ENCODE measurements at places on chromosomes 6 and 20.

DNA sequence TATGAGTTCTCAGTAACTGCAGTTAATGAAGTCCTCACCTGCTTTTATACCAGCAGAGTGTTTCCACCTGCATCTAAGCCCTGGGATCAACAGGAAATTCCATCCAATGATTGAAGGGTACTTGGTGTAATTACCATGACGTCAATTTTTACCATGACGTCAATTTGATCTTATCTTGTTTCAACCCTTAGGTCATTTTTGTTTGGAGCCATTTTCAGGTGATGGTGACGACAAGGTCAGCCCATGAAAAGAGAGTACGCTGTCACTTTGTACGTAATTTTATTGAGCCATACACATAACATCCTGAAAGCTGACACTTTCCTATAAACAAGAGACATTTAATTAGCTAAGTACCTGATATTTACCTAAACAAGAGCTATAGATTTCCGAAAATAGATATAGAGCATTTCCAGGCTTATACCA is at the start of gene CGA:
Gene CGA, minus strand, starts transcription at position 20 of the 423 bp plus-strand sequence. CDS start 6,906 bp downstream, outside the sequence.
- no peak for DNase-seq

- DNase-seq: no peak
Observed at GRCh38 chr6:16651871-16652270, 109.4 kb downstream of the ATXN1 start.

DNA sequence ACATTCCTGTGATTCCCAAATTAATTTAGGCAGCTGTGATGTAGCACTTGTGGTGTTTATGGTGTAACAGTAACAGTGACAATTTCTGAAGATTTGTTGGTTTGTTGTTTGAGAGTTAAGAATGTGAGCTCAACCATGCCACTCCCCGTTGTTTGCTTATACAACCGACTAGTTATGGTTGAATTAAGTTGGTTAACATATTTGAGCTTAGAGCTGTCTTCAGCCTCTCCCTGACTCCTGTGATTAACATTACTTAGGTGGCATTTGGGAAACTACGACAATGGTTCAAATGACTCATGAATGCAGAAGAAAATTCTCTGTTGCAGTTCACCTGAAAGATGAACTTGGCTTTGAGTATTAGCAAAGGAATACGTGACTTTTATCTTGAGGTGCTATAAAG is 35.9 kb upstream of the PRL start:
- no peak for DNase-seq

GRCh38 chr6:166206066-166206465 is 38.4 kb upstream of the TBXT start:
- DNase-seq: no peak

DNA sequence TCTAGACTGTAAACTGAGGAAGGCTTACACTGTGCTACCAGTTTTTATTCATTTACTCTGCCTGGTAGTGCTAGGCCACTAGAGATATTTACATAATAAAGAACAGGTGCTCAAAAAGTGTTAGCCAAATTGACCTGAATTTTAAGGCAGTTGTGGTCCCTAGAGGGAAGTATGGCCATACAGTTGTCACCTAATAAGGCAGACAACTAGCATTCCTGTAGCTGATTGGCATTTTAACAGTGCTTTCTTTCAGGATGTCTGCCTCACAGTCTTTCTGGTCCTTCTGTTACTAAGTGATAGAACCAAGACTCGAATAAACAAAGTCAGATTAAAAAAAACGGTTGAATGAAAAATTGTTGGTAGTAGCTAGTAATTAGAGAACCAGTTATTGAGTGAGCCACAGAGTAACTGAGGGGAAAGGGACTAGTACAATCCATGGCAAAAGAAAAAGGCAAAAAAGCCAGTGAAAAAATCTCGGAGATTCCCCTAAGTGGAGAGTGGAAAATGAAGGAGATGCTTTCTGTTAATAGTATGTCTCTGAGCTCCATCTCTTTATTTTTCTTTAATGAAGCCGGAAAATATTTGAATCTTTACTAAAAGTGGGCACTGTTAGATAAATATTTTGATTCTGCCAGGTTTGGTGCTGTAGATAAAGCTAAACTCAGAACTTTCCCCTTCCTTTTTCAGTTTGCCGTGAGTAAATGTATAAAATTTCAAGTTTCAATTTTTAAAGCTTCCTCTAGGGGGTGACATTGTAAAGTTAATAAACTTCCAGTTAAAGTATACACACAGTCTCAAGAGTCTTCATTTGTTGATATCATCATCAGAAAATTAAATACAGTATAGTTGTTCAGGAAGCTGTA is 9.1 kb downstream of the VTA1 start:
- peak; percentile 11 for DNase-seq

- DNase-seq: no peak
Observed at GRCh38 chr6:166515072-166515810, 71.2 kb downstream of the RAMACL start.

DNA sequence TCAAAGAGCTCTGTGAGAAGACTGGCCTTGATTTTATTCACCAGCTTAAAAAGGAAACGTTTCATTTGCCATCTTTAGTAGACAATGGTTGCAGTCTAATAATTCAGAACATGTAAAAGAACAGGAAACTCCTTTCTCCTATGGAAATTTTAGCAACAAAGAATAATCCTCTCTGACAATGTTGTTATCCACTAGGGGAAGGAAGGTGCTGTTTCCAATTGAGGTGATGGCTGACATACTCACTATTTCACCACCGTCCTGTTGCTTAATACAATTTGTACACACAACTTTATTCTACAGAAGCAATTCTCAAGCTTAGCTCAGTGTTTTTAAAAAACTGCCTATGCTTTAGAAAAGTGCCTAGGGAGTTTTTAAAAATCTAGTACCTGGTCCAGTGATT is 192.7 kb downstream of the ARHGAP18 start:
- no peak for DNase-seq

- DNase-seq: no peak
Observed at GRCh38 chr20:24169256-24169655, 180.7 kb upstream of the GGTLC1 start.

GRCh38 chr6:151701911-151702562 is 105.4 kb upstream of the ESR1 start:
- DNase-seq: no peak

DNA sequence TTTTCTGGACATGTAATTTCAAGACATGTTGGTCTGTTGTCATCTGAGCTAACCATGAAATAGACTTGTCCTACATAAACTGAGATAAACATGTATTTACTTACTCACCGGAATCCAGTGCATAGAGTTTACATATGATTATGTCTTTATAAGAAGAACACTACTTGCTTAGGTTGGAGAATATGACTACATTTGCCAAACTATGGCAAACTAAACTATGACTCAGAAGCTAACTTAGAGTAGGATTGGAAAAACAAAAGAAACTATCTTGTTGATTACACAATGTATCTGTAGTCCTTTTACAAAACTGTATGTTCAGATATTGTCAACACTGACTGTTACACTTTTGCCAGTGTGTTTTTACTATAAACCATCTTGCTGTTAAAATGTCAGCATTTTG is 113.3 kb downstream of the CRYBG1 start:
- no peak for DNase-seq

- no peak for DNase-seq
Observed at GRCh38 chr6:99604166-99605073, 2.2 kb upstream of the PRDM13 start.

- DNase-seq: no peak
Observed at GRCh38 chr6:8400663-8401062, 34.7 kb downstream of the SLC35B3 start.

GRCh38 chr6:142444376-142444775 is 142.6 kb downstream of the ADGRG6 start:
- no peak for DNase-seq

GRCh38 chr6:96899019-96899418 is 1.3 kb upstream of the NDUFAF4 start:
- peak; percentile 20 for DNase-seq

DNA sequence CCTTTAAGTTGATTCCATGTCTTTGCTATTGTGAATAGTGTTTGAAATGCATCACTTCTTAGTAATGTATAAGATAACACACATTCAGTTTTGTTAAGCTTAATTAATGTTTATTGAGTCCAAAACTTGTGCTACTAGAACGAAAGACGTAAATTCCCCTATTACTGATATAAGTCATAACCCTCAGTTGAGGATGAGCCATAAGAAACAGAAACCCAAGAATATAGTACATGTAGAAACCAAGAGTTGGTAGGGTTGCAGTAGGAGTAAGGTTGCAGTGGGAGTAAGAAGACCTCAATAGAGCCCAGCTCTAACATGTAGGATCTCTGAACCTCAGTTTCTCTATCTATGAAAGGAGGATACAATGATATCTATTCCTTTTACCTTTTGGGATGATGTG is 19.3 kb downstream of the CITED2 start:
- no peak for DNase-seq

DNA sequence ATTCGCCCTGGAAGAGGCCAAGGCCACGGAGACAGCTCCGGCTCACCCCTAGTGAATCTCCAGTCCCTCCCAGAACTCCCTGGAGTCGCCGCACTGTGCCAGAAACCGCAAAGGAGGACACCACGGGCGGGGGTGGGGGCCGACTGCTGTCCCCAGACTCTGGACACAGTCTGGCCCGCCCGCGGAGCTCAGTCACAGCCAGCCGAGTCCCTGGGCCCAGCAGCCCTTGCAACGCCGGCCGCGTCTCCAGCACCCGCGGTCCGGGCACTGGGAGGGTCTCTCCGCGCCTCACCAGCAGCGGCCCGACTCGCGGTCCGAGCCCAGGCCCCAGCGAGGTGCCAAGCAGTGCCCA is 518 bp downstream of the PEX6 start:
- no peak for DNase-seq

GRCh38 chr6:134111062-134111677 is 58.7 kb upstream of the SLC2A12 start:
- DNase-seq: peak; percentile 16

GRCh38 chr6:37123957-37124729 is 45.8 kb upstream of the PIM1 start:
- no peak for DNase-seq
